ENCODE measurements at places on chromosomes 6 and 20.

GRCh38 chr6:142907544-142907943 lies 37.4 kb downstream of the HIVEP2 start:
- DNase-seq: no peak

DNA sequence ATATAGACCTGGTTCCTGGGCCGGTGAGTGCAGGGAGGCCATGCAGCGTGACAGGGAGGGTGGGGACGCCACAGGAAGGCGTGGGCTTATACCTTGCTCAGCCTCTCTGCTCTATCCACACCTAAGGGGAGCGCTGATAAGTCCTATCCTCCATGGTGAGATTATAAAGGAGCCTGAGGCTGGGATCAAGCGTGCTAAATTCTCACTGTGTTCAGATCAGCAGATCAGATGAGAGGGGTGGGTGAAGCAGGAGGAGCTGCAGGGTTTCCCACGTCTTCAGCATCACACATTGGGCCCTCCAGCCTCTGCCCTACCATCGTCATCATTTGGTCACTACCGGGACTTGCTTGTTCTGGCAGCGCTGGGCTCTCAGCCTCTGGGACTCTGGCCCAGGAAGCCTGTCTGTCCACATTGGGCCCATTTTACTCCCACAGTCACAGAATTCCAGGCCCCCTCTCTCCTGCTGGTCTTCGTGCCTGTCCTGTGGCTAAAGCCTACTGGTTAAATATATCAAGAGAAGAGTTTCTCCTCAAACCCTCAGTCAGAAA lies 29.1 kb upstream of the PDE10A start:
- DNase-seq: no peak

DNA sequence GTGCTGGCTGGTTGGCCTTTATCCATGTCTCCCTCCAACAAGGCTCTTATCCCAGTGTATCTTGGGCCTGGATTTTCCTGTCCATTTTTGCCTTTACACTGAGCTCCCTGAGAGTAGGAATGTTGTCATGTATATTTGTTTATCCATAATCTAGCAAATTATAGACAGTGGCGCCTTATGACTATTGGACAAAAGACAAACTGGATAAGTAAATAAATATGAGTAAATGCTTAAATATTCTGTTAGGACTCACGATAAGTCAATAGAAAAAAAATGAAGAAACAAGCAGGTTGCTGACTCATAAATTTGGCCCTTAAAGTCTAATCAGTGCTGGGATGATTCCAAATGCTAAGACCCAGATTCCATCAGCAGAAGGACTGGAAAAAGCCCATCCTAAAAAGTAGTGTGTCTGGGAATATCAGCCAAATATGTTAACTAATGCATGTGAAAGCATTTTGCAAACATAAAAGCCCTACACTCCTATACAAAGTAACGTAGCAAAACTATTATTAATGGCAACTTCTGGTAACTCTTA lies 55.0 kb upstream of the PCSK2 start:
- DNase-seq: no peak

- no peak for DNase-seq
These were observed 190.4 kb downstream of the OGFRL1 start for GRCh38 chr6:71478834-71479541.

DNA sequence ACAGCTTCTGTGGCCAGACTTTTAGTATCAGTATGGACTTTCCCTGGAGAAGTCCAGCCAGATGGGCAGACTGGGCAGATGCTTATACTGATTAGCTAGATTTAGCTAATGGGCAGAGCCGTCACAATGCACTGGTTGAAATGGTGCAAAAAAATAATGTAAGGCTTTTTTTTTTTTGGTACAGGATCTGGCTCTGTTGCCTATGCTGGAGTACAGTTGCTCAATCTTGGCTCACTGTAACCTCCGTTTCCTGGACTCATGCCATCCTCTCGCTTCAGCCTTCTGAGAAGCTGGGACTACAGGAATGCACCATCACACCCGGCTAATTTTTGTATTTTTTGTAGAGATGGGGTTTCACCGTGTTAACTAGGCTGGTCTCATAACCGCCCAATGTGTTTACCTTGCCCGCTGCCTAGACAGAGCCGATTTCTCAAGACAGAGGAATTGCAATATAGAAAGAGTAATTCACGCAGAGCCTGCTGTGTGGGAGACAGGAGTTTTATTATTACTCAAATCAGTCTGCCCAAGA lies 16.4 kb upstream of the KIFC1 start:
- DNase-seq: peak; percentile 92

- no peak for DNase-seq
These were observed 1.3 kb downstream of the C20orf144 start for GRCh38 chr20:33663161-33664084.

DNA sequence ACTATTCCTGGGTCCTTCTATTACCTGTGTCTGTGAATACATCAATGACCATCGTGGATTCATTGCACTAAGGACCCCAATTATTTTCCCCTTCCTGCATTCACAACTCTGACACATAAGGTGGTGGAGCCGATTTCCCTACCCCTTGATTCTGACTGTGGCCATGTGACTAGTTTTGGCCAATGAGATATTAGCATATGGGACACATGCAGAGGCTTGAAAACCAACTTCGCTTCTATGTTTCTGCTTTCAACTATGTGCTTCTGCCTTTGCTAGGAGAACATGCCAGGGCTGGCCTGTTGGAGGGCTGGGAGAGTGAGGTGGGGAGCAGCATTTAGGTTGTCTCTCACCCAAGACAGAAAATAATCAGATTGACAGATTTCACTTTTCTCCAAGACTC lies 483.1 kb upstream of the JAG1 start:
- DNase-seq: no peak

GRCh38 chr6:119966484-119966883 lies 616.9 kb upstream of the MAN1A1 start:
- DNase-seq: no peak

DNA sequence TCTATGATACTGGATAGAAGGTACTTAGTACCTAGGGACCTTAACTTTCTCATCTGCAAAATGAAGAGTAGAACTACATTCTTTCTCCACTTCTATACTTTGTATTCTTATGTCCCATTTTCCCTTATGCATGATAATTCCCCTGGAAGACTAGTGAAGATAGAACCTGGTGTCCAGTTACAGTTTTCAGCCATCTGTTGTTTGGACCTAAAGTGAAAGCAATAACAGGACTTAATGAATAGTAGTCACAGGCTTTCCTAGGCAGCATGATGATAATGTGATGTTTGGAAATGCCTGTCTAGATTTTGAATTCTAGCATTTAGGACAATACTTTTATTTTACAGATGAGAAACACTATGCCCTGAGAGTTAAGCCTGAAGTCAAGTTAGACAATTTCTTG lies 153.8 kb downstream of the RIMS1 start:
- DNase-seq: no peak

DNA sequence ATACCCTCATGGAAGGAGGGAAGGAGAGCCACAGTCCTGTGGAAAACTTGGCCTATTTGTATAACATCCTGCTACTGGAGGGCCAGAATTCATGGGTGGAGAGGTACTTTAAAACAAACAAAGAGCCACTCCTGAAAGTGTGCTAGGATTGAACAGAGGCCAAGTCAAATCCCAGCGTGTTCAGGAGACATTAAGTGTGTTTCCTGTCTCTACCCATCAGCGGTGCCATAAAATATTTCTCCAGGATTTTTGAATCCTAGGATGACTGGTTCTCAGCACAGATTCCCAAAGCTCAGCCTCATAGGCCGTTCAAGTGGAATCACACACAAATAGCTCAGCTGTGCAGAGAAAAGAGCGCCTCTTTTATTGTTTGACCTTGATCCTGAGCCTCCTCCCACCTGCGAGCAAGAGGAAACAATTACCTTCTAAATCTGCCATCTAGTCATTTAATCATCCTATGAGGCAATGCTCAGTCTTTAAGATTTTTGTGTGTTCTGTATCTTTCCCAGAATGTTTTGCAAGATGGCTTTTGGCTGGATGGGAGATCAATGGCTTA lies 31.8 kb upstream of the RALGAPA2 start:
- DNase-seq: no peak

GRCh38 chr20:59623133-59623532 lies 18.8 kb downstream of the PHACTR3 start:
- no peak for DNase-seq

- no peak for DNase-seq
These were observed 16.2 kb downstream of the SUN5 start for GRCh38 chr20:32988008-32988407.

- DNase-seq: no peak
These were observed 39.5 kb upstream of the VAPB start for GRCh38 chr20:58349570-58349969.

GRCh38 chr20:18537651-18538050 lies 29.6 kb upstream of the SMIM26 start:
- no peak for DNase-seq

- DNase-seq: no peak
These were observed 78.8 kb downstream of the TAF4 start for GRCh38 chr20:61986762-61987321.

DNA sequence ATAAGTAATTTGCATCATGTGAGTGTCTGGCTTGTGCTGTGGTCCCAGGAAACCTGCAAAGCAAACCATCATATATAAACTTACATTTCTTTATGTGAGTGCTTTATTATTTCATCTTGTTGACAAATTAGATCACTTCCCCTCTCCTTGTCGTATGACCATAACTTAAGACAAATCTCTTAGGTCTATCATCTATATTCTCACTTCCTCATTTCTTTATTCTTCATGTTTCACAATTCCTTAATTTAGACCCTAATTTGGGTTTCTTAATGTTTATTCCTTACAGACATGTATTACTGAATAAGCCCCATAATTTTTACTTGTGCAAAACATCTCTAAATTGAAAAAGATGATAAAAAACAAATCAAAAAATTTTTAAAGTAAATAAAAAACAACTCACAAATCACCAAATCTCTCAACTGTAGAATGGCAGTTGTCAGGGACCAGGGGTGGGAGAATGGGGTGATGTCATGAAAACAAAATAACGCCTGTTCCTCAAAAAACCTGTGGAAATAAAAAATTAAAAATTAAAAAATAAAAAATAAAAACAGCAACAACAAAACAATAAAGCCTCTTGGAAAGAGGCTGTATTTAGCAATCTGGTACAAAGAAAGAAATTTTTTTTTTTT lies 49.5 kb upstream of the FBXO30 start:
- DNase-seq: no peak

DNA sequence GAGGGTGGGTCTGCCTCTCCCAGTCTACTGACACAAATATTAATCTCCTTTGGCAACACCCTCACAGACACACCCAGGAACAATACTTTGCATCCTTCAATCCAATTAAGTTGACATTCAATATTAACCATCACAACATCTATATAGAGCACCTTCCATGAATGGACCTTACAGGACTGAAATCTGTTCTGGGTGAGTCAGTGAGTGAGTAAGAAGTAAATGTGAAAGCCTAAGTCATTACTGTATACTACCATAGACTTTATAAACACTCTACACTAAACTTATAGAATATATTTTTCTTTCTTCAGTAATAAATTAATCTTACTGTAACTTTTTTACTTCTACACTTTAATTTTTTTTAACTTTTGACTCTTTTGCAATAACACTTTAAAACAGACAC lies 993.8 kb upstream of the MAP3K7 start:
- DNase-seq: no peak

GRCh38 chr6:40555092-40555491 lies 32.1 kb downstream of the LRFN2 start:
- DNase-seq: no peak

- no peak for DNase-seq
These were observed 31.5 kb downstream of the CFAP61 start for GRCh38 chr20:20083807-20084206.

DNA sequence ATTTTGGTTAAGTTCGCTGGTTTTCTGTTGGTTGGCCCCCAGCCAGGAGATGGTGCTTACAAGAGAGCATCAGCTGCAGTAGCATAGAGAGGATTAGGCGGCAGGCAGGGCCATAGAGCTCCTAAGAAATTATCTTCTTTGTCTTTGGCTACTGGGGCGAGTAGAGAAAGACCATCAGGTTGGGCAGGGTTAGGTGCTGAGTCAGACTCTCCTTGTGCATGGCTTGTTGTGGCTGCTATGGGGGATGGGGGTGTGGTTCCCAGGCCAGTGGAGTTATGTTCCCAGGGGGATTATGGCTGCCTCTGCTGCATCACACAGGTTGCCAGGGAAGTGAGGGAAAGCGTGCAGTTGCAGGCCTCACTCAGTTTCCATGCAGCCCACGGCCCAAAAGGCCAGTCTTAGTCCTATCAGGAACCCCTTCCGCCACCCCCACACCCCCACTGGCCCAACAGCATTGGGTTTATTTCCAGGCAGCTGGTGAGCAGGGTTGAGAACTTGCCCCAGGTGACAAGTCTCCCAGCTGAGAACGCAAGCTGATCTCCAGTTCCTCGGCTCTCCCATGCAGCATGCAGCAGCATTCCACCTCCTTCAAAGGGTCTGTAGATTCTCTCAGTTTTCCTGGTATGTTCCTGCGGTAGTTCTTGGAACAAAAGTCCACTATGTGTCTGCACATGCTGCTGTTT lies 243.7 kb downstream of the UTRN start:
- no peak for DNase-seq

- no peak for DNase-seq
These were observed 79.3 kb upstream of the NAA20 start for GRCh38 chr20:19937651-19938420.

DNA sequence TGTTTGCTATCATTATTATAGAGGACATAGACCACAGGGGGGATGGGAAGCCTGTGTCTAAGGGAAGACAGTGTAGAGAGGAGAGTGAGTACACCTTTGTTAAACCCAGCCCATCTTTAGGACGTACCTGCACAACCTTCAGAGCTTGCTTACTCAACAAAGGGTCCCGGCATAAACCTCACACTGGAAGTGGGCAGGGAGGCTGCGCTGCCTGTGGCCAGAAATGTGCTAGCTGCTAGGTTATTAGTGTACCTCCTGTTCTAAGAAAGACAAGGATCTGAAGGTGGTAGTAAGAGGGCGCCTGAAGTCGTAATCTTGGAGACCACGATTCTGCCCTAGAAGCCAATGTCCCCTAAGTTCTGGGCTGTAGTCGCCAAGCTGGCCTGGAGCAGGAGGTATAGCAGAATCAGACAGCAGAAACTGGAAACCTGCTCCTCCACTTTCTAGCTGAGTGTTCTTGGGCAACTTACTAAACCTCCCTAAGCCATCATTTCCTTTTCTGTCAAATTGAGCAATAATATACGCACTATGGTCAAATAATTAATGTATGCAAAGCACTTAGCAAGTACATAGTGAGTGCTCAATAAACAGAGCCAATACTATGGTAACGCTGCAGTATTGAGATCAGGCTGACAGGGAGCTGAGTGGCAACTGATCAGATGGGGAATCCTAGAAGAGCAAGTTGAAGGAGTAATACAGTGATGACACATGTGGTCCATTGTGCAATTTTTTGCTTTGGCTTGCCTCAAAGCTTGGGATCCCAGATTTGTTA lies 16.8 kb upstream of the AKIRIN2 start:
- no peak for DNase-seq

Measured in tibial nerve (tissue), 4 donors.